ENCODE measurements at places on chromosomes 7 and 10.

DNA sequence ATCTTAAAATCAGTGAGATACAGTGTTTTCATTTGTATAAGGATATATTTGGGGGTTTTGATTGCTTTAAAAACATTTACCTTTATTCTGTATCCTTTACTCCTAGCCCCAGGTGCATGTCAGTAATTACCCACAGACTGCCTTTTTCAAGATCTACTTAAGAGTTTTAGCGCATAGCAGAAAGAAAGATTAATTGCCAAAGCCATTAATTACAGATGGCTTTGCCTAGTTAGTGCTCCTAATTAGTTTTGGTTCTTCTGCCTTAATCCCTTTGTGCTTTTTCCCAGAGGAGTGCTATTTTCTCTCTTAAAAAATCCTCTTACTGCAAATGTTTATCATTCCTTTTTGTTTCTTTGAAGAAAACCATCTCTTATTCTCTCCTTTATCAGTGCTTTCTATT is 122.8 kb downstream of the MAPK8 start:
- DNase-seq: no peak

DNA sequence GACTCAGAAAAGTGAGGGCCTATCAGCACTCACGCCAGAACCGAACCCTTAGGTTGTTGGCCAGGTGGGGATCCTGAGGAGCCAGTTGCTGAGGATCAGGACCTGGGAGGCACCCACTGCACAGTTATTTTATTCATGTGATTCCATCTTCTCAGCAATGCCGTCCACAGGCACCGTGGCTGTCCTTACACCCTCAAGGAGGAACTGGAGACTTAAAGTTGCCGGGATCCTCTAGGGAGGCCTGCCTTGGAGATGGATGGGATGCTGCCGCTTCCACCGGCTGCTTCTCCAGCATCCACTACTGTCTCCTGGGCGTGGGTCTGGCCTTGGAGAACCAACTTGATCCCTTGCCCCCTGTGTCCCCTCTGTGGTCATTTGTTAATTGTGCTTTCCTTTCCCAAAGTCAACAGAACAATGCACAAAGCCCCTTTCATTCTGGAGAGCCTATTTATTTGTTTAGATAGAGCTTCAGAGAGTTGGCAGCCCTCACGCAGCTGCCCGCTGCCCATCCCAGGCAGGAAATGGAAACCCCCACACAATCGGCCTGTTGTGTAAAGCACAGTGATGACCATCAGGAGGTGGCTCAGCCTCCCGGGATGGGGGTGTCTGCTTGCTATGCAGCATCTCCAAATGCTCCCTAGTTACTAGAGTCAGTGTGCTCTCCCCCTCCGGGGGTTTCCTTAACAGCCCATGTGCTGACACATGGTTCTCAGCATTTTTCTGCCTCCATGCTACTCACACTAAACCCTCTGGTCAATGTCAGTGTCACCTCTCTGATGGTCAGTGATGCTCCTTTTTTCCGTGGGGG is 52.9 kb upstream of the IGFBP3 start:
- no peak for DNase-seq

GRCh38 chr7:50756180-50756579 is 26.5 kb downstream of the GRB10 start:
- no peak for DNase-seq

DNA sequence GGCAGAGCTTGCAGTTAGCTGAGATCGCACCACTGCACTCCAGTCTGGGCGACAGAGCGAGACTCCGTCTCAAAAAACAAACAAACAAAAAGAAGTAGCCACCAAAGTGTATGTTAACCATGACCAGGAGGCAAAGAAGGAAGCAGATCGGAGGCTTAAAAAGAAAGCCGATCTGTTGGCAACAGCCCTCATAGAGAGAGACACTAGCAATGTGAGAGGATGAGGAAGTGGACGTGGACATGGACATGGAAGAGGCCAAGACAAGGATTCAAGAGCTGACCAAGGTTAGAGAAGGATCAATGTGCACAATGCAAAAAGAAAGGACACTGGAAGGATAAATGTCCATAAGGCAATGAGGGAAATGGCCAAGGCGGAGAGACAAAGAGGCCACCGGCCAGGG is 14.9 kb upstream of the ADCK2 start:
- DNase-seq: no peak

- no peak for DNase-seq
These were observed 5.8 kb downstream of the NFKB2 start for GRCh38 chr10:102401342-102401654.

DNA sequence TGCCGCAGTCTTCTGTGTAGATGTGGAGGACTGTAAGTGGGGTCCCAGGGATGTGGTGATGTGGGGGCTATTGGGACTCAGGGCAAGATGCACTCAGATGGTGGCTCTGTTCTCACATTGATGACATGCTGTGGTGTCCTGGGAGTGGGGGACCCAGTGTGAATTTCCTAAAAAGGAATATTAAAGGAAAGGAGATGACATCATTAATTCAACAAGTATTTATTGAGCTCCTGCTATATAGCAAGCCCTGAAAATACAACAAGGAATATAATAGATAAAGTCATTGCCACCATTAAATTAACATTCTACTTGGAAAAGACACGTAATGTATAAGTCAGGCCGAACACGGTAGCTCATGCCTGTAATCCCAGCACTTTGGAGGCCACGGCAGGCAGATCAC is 61.9 kb upstream of the MNX1 start:
- no peak for DNase-seq

DNA sequence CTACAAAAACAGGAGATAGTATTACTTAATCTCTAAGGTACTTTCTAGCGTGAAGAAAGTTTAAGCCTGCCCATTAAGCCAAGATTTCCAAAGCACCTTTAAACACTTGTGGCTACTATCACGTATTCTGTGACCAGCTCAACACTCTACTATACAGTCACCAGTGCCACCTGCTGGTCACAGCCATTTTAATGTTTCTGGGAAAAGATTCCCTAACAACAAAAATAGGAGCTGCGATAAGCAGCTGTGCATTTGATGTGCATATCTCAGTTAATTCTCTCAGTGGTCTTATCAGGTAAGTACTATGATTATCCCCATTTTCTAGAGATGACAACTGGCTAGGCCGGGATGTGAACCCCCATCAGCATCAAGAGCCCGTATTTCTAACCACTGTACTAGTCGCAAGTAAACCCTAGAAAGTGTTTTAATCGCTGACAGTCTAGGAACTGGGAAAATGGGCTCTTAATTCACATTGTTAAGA is 860 bp downstream of the SEC31B start:
- no peak for DNase-seq

GRCh38 chr7:94324380-94325121 is 70.1 kb upstream of the COL1A2 start:
- DNase-seq: no peak

- DNase-seq: no peak
These were observed 101.9 kb downstream of the LHPP start for GRCh38 chr10:124563320-124564040.

DNA sequence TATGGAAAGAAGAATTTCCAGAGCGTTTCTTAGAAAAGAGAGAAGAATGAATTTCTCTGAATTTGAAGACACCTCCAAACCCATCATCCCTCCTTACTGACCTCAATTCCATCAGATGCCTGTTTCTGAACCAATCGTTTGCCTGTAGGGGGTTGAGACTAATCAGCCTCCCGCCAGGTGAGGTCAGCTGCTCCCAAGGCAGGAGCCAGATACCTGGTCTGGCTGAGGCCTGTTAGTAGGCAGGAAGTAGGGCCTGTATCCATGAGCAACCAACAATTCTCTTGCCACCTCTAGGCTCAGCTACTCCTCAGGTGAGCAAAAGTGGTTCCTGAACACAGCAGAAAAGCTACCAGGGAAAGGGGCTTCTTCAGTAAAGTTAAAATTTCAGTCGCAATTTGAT is 50.3 kb downstream of the HTR5A start:
- no peak for DNase-seq

GRCh38 chr7:139886899-139887298 is 57.8 kb downstream of the TBXAS1 start:
- no peak for DNase-seq

GRCh38 chr10:96973809-96974747 is 142.0 kb downstream of the LCOR start:
- DNase-seq: no peak

DNA sequence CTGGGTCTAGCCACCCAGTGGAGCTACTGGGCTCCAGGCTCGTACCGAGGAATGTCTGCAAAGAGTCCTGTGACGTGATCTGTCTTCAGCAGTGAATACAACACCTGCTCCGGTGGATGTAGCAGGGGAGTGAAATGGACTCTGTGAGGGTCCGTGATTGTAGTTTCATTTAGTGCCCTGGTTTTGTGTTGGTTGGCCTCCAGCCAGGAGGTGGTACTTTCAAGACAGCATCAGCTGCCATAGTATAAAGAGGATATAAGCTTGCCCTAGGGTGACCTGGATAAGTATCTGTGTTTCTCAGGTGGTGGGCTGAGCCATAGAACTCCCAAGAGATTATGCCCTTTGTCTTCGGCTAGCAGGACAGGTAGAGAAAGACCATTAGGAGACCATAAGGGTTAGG is 24.6 kb upstream of the WNT2 start:
- DNase-seq: no peak

- DNase-seq: no peak
These were observed 129.0 kb downstream of the HERPUD2 start for GRCh38 chr7:35565927-35566326.

DNA sequence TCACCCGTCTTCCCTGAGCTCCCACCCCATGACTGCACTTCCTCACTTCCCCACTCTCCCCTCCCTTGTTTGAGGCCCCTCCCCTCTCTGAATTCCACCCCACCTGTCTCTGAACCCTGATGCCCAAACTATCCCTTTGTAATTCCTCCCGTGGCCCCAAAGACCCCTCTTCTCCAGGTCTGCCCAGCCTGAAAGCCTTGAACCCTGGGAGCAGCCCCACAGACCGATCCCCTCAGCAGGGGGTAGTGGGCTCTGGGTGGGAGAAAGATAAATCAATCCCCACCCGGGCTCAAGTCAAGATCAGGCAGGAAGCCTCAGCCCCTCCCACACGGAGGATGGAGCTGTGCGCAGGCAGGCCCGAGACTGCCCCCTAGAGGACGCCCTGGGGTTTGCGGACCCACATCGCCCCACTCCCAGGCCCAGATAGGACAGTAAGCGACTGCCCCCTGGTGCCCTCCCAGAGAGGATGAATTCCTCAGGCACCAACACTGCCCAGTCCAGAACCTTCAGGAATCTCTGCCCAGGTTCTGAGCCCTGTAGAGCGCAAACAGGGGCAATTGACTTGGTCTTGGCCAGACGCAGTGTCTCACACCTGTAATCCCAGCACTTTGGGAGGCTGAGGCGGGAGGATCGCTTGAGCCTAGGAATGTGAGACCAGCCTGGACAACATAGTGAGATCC is 11.7 kb downstream of the HSPB1 start:
- DNase-seq: peak; percentile 58

- no peak for DNase-seq
These were observed 6.5 kb downstream of the NACAD start for GRCh38 chr7:45082031-45082830.

- no peak for DNase-seq
These were observed 718.9 kb downstream of the GRID1 start for GRCh38 chr10:85647741-85648140.

- no peak for DNase-seq
These were observed 527.4 kb downstream of the DNAJB6 start for GRCh38 chr7:157863906-157864810.

DNA sequence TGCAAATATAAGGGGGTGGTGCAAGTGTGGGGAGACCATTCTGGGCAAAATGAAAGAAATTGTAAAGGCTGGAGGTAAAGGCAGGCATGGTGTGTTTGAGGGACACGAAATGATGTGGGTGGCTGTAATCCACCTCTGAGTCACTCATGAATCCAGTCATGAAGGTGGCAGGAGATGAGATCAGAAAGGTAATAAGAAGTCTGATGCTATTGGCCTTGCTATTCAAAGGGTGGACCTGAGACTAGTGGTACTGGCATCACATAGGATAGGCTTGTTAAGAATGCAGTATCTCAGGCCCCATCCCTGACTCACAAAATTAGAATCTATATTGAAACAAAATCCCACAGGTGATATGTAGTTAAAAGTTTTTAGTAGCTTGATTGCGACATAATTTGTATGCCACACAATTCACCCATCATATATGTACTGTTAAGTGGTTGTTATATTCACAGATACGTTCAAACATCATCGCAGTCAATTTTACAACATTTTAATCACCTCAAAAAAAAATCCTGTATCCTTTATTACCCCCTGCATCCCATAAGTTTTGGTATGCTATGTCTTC is 85.6 kb downstream of the ST8SIA6 start:
- no peak for DNase-seq

GRCh38 chr10:97153270-97153850 is 32.4 kb downstream of the SLIT1 start:
- DNase-seq: no peak

DNA sequence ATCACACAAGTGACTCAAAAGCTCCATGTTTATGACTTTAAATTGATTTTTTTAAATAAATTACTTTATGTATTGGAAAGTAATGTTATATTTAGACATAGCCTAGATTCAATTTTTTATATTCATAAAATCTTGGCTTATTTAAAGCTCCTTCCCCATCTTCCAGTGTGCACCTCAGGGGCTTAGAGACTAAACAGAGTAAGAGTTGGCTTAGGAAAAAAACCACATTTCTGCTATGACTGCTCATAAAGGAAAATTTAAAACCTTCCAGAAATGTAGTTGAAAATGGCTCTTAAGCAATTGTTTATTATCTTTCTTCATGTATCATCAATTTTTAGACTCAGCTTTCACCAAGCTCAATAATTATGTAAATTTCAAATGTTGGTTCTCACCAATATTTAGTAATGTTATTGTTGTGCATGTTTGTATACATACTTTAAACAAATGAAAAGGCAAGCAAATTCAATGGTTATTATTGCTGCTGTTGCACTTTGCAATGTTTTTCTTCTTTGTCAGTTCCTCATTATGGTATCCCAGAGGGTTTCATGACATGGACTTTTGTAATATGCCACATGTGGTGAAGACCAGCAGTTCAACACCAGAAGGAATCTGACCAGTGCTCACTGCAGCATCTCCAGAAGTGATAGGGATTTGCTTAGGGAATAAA is 700.1 kb upstream of the ANKRD30A start:
- DNase-seq: no peak

DNA sequence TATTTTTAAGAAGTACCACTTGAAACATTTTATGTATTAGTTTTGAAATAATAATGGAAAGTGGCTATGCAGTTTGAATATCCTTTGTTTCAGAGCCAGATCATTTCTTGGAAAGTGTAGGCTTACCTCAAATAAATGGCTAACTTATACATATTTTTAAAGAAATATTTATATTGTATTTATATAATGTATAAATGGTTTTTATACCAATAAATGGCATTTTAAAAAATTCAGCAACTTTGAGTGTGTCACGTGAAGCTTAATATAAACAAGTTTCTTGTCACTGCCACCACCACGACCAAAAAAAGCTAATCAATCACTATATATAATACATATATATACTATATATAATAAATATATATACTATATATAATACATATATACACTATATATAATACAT is 4.8 kb downstream of the IL6 start:
- DNase-seq: no peak
